ENCODE measurements at places on chromosomes 16 and 17.

- peak; percentile 86 for DNase-seq
Observed at GRCh38 chr17:7403043-7403726, 712 bp downstream of the TMEM256 start.

GRCh38 chr16:9275816-9276354, 184.4 kb downstream of the HAPSTR1 start:
- no peak for DNase-seq

DNA sequence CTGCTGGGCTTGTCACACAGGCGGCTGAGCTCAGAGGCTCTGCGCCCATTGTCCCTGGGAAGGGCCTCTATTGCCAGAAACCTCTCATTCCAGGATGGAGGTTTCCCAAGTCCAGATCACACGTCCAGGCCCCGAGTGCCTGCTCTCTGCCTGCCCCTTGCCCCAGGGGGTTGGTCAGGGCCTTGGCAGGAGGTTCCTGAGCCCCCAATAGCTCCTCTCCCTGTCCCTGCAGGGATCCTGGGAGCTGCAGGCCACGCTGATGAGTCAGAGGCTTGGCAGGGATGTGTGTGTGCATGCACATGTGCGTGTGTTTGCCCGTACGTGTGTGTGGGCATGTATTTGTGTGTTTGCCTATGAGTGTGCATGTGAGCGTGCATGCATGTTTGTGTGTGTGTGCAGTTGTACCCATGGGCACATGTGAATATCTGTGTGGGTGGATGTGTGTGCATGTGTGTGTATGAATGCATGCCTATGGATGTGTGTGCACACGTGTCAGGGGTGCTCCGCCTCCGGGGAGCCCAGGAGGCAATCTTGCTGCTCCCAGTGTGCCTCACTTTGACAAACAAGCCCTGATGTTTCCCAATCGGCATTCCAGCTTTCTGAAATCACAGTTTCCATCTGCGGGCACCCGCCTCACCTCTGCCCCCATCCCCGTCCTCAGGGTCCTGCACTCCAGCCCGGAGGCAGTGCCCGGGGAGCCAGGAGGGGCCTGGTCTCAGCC, 98.4 kb upstream of the GSE1 start:
- peak; percentile 35 for DNase-seq

DNA sequence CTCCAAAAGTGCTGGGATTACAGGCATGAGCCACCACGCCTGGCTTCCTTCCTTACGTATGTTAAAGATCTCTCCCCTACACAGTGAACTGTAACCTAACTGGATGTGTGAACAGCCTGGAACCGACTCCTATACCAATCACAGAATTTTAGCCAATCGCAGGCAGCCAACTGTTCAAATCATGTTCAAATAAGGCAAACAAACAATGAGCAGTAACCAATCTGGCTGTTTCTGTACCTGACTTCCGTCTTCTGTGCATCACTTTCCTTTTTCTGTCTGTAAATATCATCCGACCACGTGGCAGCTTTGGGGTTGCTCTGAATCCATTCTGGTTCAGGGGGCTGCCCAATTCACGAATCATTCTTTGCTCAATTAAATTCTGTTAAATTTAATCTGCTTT, 27.5 kb downstream of the TEKT5 start:
- DNase-seq, result no peak

DNA sequence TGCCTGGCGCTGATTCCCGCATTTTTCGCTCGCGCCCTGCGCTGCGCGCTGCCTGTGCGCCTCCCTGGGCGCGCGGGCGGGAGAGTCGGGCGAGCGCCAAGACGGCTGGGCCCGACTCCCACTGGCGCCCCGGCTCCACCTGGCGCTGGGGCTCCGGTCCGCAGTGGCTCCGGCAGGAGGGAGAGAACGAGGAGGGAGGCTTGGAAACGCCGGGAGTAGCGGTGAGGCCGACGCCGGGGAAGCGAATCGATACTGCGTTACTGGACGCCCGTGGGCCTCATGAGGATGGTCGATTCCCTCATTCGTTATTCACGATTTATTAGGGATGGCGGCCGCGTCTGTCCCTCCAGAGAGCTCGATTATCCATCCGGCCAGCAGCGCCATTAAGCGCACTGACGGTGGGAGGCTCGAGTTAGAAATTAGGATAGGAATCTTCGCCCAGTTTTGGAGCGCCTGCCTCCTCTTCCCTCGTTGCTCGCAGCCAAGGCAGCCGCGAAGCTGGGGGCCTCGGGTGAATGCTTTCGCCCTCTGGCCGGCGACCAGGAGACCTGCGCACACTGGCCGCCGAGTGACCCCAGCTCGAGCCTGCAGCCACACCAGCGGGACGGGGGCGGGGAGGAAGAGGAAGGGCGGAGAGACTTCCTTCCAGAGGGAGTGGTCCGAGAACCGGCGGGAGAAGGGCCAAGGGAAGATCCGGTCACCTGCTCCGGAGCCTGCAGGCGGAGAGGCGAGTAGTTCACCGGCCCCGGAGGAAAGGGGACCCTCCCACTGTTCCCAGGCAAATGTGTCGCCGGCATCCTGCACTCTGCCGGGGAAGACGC, 1.3 kb upstream of the PCGF2 start:
- no peak for DNase-seq

DNA sequence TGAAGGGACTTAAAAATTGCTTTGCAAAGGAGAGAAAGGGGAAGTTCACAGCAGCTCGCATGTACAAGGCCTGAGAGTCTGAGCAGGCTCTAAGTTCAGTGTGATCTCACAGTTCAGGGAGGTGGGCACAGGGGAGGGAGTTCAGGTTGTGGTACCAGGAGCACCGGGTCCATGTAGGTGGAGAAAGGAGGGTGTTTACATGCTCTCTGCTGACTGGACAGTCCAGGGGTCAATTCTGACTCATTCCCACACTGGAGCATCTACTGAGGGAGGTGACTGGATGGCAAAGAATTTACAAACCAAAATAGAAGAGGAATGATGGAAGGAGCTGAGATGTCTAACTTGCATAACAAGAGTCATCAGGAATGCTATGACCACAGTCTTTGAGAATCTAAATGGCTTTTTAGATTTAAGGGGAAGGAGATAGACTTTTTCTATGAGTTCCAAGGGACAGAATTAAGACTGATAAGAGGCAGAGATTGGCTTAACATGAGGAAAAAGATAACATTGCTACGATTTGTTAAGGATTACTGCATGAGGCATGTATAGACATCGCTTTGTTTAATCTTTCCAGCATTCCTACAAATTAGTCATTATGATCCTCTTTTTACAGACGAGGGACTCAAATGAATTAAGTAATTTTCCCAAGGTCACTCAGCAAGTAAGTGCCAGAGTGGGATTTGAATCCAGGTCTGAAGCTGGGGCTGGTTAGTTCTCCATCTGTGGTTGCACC, 29.9 kb downstream of the MIS12 start:
- DNase-seq, result no peak

GRCh38 chr17:31499771-31500554, 108.5 kb downstream of the RAB11FIP4 start:
- peak; percentile 74 for DNase-seq

GRCh38 chr17:5769593-5770354, 185.5 kb upstream of the NLRP1 start:
- no peak for DNase-seq

DNA sequence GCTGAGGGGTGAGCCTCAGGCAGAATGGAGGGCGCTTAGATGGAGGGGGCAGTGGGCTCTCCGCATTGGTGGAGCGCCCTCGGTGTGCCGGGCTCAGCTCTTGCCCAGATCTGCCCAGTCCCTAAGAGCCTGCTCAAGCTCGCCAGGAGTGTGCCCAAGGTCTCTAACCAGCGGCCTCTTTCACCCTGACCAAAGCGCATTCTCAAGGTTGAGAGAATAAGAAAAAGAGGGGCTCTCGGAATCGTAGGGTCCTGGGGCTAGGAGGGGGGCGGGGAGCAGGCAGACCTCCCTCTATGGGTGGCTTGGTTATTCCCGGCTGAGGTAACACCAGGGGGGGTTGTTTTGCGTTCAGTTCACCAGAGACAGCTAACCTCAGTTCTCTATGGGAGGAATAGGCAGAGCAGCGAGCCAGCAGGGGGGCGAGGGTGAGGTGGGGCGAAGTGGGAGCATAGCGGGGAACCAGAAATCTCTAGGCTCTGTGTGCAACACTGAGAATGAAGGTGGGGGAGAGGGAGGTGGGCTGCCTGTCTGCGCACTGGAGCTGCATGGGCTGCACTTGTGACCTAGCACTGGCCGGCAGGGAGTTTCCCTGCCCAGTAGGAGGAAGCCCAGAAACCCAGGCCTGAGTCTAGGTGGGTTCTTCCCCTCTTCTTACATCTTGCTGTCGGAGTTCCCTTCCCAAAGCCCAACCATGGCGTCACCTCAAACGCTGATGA, 3.0 kb downstream of the TMEM132E start:
- DNase-seq, result no peak

GRCh38 chr16:87764600-87765472, 950 bp downstream of the KLHDC4 start:
- DNase-seq, result no peak

DNA sequence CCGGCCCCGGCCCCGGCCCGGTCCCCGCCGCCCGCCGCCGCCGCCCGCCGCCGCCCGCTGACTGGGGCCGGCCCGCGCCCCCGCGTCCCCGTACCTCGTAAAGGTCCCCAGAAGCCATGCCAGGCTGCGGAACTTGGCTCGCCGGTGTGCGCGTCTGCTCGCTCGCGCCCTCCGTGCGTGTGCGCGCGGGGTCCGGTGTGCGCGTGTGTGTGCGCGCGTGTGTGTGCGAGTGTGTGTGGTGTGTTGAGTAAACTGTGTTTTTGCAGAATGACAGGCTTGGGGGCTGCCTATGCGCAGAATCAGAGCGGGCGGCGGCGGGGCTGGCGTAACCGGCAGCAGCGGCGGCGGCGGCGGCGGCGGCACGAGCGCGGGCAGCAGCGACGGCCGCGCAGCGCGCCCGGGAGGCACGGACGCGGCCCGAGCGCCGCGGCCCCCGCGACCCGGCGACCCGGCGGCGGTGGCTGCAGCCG, 307 bp downstream of the CDYL2 start:
- peak; percentile 66 for DNase-seq

DNA sequence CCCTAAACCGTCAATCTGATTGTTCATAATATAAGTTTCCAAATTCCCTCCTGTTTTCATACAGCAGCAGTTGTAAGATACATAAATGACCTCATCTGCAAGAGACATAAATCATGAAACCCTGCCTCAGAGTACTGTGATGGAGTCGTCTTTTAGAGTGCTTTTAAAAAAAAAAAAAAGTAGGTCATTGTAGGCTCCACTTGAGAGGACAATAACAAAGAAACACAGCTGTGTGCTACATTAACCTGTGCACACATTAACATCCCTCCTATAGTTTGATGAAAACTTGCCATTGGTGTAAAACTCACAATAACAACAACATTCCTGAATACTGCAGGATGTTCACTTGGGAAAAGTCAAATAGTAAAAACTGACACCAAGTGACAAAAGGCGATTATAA, 56.5 kb downstream of the XPO6 start:
- DNase-seq, result no peak

DNA sequence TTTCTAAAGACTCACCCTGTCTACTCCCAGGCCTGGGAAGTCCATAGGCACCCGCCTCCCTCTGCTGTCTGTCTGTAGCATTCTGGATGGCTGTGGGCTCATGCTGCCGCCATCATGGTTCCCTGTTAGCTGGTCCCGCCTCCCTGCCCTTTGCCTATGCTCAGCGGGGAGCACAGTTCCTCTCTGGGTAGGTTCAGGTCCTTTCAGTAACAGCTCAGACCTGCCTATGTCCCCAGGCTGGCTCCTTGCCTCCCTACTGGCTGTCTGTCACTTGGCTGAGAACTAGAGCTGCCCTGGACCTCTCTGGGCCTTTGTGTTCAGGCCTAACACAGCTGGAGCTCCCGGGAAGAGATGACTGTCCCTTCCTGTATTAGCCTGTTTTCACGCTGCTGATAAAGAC, 317.9 kb downstream of the SNX29 start:
- no peak for DNase-seq

DNA sequence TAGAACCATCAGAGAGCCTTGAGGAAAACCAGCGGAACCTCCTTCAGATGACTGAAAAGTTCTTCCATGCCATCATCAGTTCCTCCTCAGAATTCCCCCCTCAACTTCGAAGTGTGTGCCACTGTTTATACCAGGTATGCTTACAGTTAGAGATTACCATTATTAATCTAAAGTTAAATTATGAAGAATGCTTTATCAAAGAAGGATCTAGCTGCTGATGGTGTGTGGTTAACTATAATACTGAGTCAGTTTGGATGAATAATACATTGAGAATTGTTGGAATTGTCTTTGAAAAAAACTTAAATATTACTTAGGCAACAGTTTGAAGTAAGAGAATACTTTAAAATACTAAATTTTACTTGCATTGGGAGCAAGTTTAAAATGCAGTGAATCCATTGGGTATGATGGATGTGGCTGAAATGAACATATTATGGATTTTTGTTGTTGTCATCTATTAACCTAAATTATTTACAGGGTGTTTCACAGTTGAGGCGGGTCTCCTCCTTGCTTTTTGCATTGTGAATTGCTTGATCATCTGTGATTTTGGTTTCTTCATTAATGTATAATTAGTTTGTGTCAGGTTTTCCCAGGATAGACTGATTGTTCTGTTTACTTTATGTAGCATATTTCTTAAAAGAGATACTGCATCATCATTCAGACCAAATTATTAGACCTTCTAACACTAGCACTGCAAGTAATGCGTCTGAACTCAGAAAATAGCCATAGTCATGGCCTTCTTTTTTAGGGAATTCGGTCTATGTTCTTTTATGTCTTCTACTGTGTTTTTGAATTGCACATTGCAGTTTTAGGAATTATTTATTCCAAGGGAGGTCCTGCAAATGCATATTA, 47.8 kb downstream of the OMG start:
- DNase-seq, result no peak

DNA sequence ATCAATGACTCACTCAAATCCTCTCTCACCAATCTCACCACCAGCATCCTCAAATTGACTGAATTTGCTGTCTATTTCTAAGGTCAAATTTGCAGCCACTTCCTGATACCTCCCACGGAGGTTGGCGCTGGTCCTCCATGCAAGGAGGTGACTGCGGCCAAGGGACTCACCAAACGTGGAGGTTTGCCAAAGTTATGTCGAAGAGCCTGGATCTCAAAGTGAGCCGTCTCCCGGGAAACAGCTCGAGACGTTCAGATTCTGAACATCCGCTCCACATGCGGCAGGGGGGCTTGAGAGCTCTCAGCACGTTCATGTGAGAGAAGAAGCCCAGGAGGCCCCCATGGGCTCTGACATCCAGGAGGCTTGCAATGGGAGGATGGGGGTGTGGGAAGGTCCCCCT, 22.6 kb downstream of the LGALS3BP start:
- DNase-seq, result no peak

DNA sequence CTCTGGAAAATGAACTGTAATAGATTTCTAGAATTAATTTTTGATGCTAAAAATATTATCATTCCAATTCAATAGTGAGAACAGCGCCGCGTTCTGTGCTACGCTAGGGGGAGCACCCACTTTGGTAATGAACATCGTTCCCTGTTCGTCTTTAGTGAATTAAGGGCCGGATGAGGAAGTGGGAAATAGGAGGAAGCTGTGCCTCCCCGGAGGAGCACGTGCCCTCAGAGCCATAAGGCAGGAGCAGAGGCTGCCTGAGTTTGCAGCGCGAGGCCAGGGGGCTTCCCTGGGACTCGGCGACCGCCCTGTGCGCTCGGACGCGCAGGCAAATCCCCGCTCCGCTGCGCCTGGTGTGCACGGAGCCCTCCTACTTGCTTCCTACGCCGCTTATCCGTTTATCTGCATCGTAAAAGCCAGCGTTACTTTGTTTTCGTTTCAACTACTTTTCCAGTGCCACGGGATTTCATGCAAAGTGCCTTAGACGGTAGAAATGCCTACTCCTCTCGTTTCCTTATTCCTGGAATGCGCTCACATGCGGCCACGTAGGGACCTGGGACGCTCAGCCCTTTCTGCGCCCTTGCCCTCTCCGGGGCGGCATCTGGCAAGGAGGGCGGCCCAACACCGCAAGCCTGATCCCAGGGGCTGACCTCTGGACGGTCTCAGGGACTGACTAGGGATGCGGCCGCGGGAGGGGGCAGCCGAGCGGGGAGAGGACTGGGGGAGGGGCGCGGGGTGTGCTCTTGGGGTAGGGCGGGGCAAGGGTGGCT, 76.4 kb downstream of the KCNJ12 start:
- DNase-seq, result peak; percentile 77
